Ovary (tissue), 10 donors: ENCODE measurements at places on chromosomes 2 and 18.

- DNase-seq: no peak
These were observed 45.1 kb downstream of the NTSR2 start for GRCh38 chr2:11624893-11625292.

GRCh38 chr2:67321588-67321903 is 75.6 kb upstream of the ETAA1 start:
- no peak for DNase-seq

DNA sequence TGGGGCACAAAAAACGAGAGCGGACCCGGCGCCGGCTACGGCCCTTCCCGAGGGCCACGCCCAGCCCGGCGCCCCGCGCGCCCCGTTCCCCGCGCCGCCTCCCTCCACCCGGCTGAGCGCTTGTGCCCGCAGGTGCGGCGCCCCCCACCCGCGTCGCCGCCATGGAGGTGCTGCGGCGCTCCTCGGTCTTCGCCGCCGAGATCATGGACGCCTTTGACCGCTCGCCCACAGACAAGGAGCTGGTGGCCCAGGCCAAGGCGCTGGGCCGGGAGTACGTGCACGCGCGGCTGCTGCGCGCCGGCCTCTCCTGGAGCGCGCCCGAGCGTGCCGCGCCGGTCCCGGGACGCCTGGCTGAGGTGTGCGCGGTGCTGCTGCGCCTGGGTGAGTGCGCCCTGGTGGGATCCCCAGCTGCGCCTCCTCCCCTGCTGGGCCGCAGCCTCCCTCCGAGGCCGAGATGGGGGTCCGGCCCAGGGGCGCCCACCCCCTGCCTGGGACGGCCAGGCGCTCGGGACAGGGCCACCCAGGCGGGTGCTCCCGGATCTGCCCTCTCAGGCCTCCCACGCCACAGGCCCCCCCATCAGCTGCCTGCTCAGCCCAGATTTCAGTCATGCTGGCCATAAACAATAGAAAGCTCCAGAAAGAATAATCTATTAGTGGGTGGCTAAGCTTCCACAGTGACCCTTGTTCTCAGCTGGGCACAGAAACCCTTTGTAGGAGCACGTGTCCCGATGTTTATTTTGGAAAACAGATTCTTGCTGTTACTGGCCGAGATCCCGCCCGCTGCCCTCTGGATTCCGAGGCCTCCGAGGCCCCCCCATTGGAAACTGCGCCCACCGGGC is 997 bp downstream of the BOK start:
- DNase-seq: peak; percentile 58

DNA sequence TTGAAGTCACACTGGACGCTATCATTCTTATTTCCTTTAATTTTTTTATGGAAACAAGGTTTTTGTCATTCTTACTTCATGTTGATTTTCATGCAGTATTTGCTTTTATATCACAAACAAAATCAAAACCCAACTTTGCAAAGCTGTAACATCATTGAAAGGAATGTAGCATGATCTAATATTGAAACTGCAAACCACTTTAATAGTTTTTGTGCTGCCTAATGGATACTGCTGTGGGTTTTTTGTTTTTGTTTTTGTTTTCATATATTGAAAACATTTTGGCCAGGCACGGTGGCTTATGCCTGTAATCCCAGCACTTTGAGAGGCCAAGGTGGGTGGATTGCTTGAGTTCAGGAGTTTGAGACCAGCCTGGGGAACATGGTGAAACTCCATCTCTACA is 81.6 kb downstream of the MAP2 start:
- no peak for DNase-seq

DNA sequence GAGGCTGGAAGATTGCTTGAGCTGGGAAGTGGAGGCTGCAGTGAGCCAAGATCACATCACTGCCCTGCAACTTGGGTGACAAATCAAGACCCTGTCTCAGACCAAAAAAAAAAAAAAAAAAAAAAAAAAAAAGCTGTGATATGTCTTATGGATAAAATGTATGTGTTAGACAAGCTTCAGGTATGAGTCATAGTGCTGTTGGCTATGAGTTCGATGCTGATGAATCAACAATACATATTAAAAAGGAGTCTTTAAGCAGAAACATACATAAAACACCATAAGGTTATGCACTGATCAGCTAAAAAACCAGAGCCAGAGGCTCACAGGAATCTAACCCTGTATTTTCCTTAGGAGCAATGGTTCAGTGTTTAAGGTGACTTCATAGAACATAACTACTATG is 332.3 kb downstream of the NCKAP5 start:
- DNase-seq: no peak

- no peak for DNase-seq
These were observed 191.7 kb downstream of the CAMKMT start for GRCh38 chr2:44553456-44553855.

DNA sequence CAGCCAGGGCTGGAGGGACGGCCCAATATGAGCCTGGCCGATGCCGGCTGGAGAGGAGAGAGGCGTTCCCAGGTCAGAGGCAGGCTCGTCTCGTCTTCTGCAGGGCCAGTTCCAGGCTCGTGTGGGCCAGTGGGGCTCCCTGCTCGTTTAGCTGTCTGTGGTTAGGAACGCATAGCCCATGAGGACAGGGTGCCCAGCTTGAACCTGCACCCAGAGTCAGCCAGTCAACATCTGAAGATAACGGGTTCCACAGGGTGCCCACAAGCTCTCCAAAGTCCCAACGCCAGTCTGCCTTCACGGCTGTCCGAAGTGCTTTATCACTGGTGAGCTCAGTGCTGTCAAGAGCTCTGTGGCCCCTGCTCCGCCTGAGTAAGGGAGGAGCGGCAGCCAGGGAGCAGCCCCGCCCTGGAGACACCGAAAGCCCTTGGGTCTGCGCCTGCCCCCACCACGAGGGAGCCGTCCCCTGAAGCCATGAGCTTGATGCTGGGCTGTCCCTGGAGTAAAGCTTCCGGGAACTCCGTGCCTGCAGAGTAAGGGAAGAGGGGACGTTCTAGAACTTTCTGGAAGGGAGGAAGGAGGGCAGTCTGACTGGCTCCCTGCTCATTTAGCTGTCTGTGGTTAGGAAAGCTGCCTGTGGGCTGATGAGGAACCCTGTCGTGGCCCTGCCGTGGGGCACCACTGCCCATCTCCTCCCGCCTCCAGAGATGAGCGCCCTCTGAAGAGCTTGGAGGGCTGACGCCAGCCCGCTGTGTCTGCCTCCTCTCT is 2.7 kb upstream of the HSBP1L1 start:
- no peak for DNase-seq

GRCh38 chr2:16239296-16239850 is 299.0 kb downstream of the MYCN start:
- no peak for DNase-seq

DNA sequence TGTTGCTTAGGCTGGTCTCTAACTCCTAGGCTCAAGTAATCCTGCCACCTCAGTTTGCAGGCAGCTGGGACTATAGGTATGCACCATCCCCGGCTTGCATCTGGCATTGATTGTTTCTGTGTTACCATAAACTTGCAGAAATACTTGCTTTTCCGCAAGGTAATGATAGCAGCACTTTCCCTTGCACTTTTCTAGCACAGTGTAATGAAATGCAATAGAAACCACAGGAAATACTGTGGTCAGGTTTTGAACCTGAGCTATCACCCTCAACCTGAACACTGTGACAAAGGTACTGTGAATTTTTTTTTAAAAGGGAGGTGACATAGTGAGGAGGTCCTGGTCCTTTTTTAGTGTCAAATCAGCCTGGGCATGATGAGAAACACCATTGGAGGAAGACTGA is 38.3 kb downstream of the DHRS9 start:
- DNase-seq: no peak

- peak; percentile 87 for DNase-seq
These were observed 56.2 kb downstream of the EMILIN2 start for GRCh38 chr18:2903006-2903405.

DNA sequence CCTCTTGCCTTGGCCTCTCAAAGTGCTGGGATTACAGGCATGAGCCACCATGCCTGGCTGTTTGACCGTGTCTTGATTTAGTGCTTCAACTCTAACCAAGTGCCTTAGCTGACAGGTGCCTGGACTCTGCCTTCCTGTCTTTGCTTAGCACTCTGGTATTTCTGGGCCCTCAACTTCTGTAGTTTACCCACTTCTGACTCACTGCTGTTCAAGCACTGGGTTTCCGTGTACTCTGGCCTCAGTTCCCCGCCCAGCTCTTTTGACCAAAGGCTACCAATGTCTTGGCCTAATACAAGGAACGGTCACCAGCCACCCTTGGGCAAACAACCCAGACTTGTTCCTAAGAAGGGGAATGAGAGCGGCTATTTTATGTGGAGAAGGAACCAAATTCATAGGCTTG is 35.7 kb upstream of the CABLES1 start:
- no peak for DNase-seq
